ENCODE measurements at places on chromosomes 13 and 19.

- no peak for DNase-seq
Observed at GRCh38 chr19:17183271-17183761, 31.8 kb upstream of the USE1 start.

DNA sequence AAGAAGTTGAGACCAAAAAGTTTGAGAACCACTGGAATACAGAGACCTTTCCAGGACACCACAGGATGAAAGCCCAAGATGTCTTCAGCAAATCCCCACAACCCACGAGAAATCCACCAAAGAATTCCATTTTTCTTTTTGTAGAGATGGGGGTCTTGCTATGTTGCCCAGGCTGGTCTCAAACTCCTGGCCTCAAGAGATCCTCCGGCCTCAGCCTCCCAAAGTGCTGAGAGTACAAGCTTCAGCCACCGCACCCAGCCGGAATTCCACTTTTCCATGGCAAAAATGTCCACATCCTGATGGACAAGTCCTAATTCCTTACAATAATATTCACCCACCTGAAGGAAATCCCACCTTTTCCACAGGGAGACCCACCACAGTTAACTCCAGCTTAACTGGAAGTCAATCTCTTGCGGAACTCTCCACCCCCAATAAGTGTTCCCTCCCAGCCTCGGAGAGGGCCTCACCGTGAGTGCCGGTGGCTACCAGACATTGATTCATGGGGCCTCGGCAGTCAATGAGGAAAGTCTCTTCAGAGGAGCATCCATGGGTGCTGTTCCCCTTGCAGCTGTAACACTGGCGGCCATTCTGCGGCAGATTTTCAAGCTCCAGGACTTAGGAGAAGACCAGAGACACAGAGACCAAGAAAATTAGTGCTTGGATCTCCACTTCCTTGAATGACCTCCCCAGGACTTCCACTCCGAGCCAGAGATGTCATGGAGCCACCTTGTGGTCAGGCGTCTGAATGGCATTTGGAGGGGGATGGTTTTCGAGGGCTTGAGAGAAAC, 12.3 kb upstream of the CADM4 start:
- peak; percentile 58 for DNase-seq

DNA sequence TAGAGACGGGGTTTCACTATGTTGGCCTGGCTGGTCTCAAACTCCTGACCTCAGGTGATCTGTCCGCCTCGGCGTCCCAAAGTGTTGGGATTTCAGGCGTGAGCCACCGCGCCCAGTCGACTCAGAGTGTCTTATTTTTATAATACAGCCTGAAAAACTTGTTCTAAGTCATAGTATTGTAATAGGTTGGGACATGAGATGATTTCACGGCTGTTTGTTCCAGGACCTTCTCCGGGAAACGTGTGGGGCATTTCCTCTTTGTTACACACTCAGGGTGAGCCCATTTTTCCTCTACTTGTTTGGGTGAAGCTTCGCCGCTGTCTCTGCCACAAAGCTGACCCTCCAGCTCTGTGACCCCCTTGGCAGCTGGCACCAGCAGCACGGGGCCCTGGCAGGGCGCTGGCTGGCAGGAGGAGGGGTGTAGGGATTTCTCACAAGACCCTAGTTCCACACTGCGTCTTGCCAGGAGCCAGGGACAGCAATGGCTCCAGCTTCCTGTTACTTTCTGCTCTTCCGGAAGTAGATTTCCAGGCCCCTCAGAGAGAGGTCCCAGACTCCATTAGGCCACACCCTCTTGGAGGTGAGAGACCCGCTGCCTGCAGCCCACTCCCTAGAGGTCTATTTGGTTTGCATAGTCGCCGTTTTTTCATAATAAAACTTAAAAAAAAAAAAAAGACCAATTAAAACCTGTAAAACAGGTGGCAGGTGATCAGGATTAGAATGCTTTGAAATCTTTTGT, 15.6 kb downstream of the FGF21 start:
- DNase-seq = no peak

DNA sequence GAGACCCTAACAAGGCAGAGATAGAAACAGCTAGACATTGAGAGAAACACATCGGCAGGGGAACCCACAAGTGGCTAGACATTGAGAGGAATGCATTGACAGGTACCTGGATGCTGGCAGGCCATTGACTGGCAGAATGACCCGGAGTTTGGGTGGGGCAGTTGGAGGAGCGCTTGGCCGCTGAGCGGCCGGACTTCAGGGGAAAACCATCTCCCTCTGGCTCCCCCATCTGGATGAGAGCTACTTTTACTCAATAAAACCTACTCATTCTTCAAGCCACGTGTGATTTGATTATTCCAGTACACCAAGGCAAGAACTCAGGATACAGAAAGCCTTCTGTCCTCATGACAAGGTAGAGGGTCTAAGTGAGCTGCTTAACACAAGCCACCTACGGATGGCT, 473.4 kb downstream of the SLITRK5 start:
- no peak for DNase-seq

DNA sequence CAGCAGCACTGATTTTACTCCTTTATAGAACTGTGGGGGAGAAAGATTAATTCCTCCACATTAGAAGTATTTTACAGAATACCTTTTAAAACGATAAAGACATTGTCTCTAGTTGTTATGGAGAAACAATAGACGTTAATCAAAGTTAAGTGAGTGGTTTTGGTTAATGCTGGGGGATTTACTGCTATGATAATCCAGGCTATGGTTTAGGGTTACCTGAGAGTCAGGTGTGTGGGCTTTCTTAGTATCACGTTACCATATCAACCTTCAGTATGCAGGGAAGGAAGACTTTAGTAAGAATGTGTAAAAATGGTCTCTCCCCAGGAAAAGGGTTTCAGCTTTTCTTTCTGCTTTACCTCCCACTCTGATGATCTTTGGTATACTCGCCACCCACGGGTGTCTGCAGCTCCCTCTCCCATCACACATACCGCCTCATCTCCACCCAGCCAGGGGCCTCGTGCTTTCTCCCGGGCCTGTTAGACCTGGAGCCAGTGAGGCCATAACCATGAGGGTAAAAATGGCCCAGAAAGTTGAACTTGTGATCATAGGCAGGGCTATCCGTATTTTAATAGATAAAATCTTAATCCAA, 45.6 kb upstream of the WDFY2 start:
- DNase-seq = no peak

Data from AG10803 (cell line).